ENCODE measurements at places on chromosomes 5 and 9.
A peak's percentile ranks its signal among the peaks of the same experiment; 100 is the strongest.

- DNase-seq, result no peak
Observed at GRCh38 chr5:62608529-62609511, 30.2 kb downstream of the LRRC70 start.

DNA sequence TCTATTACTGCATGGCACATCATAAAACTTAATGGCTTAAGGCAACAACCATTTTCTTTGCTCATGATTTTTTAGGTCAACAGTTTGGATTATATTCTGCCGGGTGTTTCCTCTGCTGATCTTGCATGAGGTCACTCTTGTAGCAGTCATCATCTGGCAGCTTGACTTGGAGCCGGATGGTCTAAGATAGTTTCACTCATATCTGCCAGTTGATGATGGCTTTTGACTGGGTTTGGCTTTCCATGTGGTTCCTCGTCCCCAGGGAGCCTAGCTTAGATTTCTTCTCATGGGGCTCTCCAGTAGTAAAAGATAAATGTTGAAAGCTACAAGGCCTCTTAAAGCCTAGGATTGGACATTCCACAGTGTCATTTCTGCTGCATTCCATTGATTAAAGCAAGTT, 27.4 kb downstream of the LNPEP start:
- peak; percentile 46 for DNase-seq

- no peak for DNase-seq
Observed at GRCh38 chr9:31492229-31492628, 892.2 kb upstream of the ACO1 start.

GRCh38 chr9:22050924-22051323, 41.8 kb upstream of the CDKN2B start:
- no peak for DNase-seq

DNA sequence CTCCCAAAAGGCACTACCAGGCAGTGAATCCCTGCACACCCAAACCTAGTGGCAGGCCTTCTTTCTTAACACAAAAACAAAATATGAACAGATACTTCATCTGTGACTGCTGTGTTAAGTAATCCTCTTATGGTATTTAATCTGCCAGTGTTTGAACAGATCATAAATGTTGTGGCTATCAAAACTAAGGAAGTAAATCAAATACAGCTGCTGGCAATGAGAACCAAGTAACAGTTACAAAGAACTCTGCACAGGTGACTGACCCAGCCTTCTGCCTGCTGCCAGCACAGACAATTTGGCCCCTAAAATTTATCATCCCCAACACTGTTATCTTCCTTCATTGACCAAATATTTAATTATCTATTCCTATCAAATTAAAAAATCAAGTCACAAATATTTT, 78.0 kb downstream of the GNAQ start:
- DNase-seq, result no peak

GRCh38 chr5:156396063-156396829, 69.3 kb downstream of the SGCD start:
- no peak for DNase-seq

- no peak for DNase-seq
Observed at GRCh38 chr9:95605816-95606488, 89.2 kb upstream of the PTCH1 start.

GRCh38 chr5:149448831-149449714, 70.0 kb upstream of the IL17B start:
- no peak for DNase-seq

DNA sequence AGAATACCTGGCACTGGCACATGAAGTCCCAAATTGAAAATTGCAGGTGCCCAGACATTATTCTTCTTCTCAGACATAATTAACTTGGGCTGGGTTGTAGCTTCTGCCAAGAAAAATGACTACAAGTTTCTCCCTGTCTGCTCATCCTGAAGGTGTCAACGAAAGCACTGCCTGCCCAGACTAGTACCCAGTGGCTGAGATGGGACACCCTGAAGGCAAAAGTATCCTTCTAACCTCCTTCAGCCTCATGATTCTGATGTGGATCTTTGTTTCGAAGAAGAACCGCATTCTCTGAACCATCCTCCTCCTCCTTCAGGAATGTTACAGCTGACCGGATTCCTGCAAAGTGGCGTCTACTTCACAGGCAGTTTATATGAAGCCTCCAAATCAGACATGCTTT, 161.1 kb upstream of the FST start:
- DNase-seq, result no peak

GRCh38 chr5:96807075-96807654, 580 bp downstream of the ERAP1 start:
- DNase-seq, result peak; percentile 78

DNA sequence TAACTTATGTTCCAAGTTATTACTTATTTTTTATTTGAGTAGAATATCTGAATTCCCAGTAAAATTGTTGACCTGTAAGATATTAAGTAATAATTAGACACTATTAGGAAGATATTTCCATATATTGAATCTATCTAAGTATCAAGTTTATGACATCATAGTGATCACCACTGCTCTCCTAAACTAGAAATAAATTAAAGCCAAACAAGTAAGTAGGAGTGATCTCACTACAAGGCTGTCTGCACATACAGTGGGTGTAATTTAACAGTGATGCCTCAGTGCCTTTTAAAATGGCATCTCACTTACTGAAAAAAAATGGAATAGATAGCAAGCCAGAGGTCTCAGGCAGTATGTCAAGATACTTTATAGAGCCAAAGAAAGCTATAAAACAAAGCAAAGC, 789.6 kb downstream of the KCTD16 start:
- no peak for DNase-seq

GRCh38 chr9:105281272-105281671, 36.8 kb downstream of the SLC44A1 start:
- no peak for DNase-seq

DNA sequence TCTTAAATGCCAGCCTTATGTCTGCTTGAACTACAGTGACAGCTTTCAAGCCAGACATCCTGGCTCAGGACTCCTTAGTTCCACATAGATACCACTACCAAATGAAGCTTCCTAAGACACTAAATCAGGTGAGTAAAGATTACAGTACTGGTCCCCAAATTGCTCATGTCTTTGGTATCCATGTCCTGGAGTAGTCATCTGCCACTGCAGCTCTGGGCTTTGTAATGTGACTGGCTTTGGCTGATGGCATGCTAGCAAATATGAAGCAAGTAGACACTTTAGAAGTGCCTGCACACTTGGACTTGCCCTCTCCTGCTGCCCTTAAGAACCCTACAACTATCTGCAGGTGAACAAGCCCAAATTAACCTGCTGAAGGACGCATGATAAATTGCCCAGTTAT, 334.9 kb downstream of the BNC2 start:
- no peak for DNase-seq

DNA sequence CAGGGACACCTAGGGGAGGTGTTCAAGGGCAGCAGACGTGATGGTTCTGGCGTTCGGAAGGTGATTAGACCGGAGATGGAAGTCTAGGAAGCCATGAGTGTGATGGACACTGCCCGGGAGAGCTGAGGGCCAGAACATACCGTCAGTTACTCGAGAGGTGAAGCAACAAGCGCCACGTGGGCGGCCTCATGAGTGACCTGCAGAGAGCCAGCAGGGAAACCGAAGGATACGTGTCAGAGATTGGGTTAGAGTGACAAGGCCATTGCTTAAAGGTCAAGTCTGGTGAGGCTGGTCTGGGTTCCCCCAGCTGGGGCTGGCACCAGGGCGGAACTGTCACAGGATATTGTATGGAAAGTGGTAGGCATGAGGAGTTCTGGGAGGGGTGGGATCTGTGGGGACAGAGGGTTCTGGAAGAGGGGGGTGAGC, 60.0 kb downstream of the C9orf50 start:
- no peak for DNase-seq

DNA sequence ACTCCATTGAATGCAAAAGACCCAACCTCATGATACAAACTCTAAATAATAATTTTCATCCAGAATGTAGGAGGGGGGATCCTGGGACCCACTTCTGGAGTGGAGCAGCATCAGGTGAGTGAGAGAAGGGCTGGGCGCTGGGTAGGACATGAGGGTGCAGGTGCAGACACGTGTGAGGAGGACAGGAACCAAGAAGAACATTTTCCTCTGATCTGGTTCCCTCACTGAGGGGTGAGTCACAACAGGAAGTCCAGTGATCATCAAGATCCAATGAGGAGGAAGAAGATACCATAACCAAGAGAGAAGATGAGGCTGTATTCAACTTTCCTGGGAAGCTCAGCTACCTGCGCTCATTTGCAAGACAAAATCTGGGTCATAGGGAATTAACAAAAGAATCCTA, 57.4 kb downstream of the SFXN1 start:
- no peak for DNase-seq

- no peak for DNase-seq
Observed at GRCh38 chr5:174083056-174083827, 37.7 kb downstream of the NSG2 start.

DNA sequence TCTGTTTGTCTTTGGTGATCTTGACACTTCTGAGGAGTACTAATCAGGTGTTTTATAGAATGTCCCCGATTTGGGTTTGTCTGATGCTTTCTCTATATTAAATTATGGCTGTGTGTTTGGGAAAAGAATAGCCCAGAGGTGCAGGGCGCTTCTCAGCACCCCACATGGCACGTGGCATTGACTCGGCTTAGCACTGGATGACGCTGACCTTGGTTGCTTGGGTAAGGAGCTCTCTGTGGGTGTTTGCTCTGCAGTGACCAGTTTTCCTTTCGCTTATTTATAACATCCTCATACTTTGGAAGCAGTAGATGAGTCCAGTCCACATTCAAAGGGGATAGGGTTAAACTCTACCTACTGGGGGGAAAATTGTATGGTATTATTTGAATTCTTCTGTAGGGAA, 12.5 kb upstream of the FAM120AOS start:
- no peak for DNase-seq

DNA sequence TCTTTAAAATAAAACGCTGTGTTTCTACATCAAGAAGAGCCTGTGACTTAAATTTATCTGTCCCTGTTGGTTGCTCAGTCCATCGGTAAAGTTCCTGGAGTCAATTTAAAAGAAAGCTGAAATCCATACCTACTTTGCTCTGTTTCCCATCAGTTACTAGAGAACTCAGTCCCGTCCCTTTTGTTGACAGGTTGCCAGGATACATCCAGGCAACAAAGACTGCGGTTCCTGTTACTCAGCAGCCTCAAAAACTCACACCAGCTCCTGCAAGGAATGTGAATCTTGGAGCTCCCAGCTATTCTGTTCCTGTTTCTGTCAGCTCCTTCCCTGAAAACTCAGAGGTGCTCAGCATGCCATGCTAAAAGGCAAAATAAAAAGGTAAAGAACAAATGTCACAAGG, at the start of gene ZNF474:
TSS of gene ZNF474 (plus strand) at position 241 of the 400 bp plus-strand sequence. CDS start 22,445 bp downstream, outside the sequence.
- DNase-seq, result peak; percentile 28

DNA sequence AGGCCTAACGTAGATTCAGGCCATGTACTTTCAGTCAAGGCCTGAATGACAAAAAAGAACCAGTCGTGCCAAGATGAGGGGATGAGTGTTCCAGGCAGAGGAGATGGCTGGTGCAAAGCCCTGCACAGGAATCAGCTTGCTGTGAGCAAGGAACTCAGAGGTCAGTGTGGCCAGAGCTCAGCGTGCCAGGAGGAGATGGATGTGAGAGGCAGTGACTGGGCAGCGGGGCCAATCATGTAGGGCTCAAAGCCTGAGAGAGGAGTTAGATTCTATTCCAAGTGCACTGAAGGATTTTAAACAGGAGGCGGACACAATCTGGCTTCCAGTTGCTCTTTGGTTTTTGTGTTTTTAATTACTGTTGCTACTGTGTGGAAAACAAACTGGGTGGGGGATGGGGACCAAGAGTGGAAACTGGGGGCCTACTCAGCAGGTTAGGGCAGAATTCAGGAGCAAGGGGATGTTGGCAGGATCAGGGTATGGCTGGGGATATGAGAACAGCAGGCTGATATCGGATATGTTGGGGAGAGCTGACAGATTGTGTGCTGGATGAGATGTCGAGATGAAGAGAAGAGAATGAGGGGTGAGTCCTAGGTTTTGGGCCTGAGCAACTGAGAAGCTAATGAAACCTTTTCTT, 64.3 kb downstream of the ANGPTL2 start:
- no peak for DNase-seq

- DNase-seq, result no peak
Observed at GRCh38 chr9:134781591-134782302, 98.9 kb upstream of the FCN2 start.

- DNase-seq, result peak; percentile 50
Observed at GRCh38 chr5:150672237-150672883, 11.3 kb downstream of the MYOZ3 start.

- no peak for DNase-seq
Observed at GRCh38 chr5:113278976-113279375, 155.8 kb downstream of the TSSK1B start.

- no peak for DNase-seq
Observed at GRCh38 chr5:145198525-145199260, 636.4 kb downstream of the PRELID2 start.

GRCh38 chr5:109550077-109550476, 139.7 kb upstream of the MAN2A1 start:
- no peak for DNase-seq

- DNase-seq, result no peak
Observed at GRCh38 chr5:38775218-38775840, 70.5 kb upstream of the OSMR start.

GRCh38 chr9:124481115-124481514, 26.1 kb downstream of the NR5A1 start:
- no peak for DNase-seq

DNA sequence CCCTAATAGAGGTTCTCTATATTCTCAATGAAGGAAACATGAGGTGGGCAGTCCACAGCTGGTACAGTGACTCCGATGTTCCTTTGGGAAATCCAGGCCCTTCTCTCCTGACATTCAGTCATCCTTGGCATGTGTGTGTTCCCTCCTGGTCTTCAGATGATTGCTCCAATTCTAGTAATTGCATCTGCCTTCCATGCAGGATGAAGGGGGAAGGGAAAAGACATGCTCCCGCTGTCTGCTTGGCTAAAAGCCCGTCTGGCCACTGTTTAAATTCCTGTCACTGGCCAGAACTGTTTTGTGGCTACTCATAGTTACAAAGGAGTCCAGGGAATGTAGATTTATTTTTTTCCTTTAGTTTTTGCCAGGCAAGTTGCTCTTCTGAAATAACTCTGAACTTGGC, 65.0 kb downstream of the MAST4 start:
- DNase-seq, result no peak

GRCh38 chr9:112506571-112506970, 19.9 kb downstream of the KIAA1958 start:
- DNase-seq, result no peak

- DNase-seq, result no peak
Observed at GRCh38 chr9:15077946-15078729, 167.9 kb upstream of the FREM1 start.

DNA sequence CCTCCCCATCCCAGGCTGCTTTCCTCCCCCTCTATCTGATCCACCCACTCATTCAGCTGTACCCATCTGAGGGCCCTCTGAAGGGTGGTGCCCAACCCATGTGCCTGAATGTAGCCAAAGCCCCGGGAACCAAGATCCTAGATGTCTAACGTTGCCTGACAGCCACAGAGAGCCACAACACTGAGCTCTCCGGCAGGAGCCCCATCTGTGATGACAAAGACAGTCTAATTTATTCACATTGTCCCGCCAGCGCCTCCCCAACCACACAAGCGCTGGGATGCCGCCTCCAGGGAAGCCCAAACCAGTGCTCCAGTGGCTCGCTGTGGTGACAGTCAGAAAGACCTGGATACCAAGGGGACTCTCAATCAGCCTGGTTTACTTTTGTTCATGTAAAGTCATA, 8.4 kb downstream of the IGFBPL1 start:
- no peak for DNase-seq

Measured in uterus (tissue), 4 donors.